Hematopoietic multipotent progenitor cell treated with erythropoietin and hydrocortisone succinate and interleukin-3 and kit ligand, for 4 days (in vitro differentiated cells): ENCODE measurements at places on chromosomes 6 and 20.

DNA sequence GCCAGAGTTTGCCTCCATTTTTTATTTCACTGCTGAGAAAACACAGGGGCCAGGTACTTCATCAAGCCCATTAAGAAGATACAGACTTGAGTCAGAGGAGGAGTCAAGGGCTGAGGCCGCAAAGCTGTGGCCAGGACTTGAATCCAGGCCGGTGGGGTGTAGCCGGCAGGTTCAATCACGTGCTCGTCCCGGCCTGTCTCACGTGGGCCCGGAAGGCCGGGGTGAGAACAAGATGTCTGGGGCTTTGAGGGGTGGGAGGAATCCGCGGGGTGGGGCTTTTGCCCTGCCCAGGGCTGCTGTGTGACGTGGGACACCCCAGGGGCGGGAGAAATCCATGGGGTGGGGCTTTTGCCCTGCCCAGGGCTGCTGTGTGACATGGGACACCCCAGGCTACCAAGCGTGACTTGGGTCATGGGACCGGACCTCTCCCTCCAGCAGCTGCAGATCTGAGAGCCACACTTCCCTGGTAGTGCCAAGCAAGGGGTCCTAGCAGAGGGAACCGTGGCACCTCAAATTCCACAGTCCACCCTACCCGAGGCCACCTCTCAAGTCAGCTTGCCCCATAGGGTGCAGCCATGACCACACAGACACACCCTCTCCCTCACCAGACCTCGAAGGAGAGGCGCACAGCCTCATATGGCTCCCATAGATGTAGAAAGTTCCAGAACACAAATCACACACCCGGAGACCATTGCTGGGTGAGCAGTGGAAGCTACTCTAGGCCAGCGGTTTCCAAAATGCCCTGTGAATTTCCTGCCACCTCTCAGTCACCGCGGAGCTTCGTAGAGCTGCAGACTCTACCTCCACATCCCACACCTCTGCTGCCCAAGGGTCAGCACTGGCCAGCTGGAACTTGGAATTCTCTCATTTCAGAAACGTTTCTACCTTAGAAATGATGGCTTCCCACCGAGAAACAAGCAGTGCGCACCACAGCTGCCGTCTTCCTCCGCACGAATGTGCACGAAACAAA, 156.1 kb downstream of the DLL1 start:
- no peak for DNase-seq

DNA sequence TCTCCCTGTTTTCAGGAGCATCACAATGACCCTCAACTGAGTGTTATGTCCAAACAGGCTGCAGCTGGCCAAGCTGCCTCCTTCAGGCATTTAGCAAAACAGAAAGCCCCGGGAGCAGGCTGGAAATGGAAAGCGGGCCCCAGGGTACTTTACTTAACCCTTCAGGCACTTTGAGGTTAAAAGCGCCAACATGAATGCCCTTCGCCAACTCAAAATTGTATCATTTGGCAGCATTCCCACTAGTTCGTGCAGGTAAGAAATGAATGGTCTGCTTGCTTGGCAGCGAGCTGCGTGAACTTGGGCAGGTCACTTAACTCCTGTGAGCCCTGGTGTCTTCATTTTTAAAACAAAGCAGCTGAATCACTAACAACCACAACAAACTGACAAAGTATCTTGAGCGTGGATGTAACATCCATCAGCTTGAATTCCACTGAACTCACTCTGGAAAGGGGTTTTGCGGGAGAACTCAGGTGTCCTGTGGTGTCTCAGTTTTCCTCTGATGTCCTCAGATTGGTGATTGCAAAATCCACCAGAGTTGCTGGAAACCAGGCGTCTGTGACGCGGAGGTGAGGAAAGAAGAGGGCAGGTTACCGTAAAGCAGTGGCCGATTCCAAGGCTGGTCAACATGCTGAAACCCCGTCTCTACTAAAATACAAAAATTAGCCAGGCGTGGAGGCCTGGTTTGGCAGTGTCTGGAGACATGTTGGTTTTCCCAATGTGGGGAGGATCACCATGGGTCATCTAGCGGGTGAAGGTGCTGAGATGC, 118.8 kb upstream of the ZNF217 start:
- no peak for DNase-seq

- no peak for DNase-seq
Measured at GRCh38 chr6:34657037-34657306, 39.6 kb downstream of the ILRUN start.

DNA sequence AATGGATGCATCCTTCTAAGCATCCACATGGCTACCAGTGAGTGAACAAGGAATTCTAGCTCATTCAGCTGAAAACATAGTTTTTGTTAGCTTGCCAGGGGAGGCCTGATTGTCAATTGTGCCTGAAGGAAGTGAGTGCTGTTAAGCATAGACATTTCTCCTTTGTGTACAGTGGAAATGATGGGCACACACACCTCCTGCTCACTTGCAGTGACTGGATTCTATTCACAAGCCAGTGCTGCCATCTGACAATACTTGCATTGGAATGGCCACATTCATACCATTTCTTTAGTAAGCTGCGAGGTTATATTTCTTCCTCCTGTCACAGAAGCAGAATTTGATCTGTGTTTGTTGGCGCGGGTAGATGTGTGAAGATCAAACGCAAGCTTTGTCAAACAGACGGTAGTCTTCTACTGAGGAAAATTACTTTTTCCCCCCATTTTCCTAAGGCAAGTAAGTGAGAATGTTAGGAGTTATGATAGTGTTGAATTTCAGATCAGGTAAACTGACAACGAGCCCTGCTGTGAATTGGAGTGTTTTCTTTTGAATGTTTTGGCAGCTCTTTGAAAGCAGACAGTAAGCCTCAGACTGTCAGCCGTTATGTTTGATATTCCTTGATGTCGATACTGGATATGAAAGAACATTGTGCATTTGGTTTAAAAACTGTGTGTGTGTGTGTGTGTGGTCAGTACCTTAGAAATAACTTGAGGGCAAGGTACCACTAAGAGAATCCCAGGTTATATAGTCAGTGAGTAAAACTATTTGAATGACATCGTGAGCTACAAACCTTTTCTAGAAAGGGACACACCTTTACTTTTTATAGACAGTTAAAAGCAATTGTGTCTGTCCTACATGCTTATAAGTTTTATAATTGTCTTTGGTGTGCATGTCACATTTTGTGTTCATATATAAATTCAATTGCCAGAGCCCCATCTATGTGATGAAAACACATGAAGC, 84.2 kb upstream of the BMP2 start:
- no peak for DNase-seq

- no peak for DNase-seq
Measured at GRCh38 chr6:144083172-144083571, 12.2 kb downstream of the SF3B5 start.

DNA sequence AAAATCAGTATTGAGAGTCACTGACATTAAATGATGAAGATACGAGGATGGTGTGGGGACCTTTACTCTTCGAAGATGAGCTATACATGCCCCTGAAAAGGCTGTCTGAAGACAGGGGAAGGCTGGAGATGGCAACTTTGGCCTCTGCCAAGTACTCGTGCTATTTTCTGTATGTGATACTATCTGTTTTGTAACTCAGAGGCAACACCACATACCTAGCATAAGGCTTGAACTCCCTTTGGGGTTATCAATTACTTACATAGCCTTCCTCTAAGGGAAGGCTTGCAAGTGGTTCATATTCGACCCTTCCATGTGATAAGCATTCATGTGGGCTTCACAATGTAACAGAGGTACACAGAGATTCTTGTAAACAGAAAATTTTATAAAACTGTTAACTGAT, 68.7 kb upstream of the FBXO30 start:
- no peak for DNase-seq

GRCh38 chr6:29892696-29893095, 49.6 kb upstream of the HLA-A start:
- DNase-seq, result no peak

- no peak for DNase-seq
Measured at GRCh38 chr6:156787569-156788492, 10.7 kb downstream of the ARID1B start.

- peak; percentile 89 for DNase-seq
Measured at GRCh38 chr20:32674362-32674789, 635 bp upstream of the C20orf203 start.

DNA sequence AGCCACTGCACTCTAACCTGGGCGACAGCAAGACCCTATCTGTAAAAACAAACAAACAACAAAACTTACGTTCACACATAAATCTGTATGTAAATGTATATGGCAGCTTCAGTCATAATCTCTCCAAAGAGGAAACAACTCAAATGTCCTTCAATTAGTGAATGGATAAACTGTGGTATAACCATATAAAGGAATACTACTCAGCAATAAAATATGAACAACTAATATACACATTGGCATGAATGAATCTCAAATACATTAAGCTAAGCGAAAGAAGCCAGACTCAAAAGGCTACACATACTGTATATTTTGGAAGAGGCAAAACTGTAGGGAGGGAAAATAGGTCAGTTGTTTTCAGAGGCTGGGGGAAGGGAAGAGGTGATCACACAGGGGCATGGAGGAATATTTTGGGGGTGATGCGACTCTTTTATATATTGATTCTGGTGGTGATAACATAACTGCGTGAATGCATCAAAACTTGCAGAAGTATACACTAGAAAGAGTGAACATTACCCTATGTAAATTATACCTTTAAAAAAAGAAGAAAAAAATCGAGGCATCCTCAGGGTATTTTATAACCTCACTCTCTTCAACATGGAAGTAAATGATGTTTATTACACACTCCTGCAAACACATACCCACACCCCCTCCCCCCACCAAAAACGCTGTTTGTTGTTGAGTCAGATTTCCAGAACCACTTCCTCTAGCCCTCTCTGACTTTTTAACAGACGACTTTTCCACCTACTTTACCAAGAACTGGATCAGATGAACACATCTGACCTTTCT, 115.2 kb upstream of the RNF24 start:
- peak; percentile 57 for DNase-seq

GRCh38 chr6:129105035-129105434, 222.1 kb downstream of the LAMA2 start:
- no peak for DNase-seq

GRCh38 chr6:25659633-25660368, 7.8 kb downstream of the SCGN start:
- no peak for DNase-seq

DNA sequence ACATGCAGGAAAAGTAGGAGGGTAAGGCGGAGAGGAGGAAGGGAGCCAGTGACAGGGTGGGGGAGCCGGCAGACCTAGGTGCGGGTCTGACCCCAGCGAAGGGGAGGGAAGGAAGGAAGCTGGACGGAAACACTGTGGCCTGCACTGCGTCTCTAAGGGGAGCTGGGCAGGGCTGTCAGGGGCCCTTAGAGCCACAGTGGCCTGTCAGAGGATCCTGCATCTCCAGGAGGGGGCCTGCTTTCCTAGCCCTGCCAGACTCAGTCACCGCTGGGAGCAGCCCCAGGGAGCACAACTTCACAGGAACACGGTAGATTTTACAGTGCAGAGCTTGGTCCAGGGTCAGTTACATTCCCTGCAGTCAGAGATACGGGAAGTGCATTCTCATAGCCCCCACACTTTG, 118.2 kb downstream of the PACRG start:
- DNase-seq, result no peak

DNA sequence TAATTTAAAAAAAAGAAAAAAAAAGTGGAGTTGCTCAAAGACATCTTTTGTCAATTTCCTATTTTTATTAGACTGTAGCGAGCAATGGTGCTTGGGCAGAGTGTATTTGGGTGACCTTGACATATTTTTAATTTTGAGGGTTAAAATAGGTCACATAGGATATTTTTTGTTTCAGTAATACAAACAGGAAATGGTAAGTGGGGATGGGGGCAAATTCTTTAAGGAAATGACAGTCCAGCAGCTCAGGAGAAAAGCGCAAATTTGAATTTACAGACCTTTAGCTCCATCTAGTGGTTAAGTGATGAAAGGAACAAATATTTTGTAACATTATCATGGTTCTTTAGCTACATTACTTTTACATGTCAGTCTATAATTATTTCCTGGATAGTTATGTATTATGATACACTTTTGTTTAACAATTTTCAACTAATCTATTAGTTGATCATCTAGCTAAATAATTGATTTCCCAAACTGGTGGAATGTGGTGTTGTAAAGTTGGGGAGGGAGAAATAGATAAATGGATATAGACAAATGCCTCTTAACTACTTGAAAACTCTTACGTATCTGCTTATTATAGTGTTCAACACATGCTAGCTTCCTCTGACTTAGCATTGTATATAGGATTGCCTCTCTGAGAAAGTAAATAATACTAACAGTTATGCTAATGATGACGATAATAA, 10.0 kb downstream of the CITED2 start:
- peak; percentile 84 for DNase-seq

DNA sequence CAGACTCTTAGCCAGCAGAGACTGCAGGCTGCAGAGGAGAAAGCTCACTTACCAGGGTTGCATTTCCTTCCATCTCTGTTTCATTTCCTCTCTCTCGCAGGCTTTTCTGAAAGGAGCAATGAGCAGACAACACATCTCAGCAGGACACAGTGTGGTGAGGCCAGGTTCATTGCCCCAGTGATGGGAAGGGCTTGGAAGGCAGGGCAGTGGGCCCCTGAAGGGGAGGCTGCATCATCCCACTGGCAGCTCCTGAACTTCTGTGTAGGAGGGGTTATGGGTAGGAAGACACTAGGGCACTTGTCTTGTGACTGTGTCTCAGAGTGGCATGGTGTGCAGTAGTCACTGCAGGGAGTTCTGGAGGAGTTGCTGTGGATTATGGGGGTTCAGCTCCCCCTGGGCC, 246.8 kb downstream of the QKI start:
- no peak for DNase-seq

DNA sequence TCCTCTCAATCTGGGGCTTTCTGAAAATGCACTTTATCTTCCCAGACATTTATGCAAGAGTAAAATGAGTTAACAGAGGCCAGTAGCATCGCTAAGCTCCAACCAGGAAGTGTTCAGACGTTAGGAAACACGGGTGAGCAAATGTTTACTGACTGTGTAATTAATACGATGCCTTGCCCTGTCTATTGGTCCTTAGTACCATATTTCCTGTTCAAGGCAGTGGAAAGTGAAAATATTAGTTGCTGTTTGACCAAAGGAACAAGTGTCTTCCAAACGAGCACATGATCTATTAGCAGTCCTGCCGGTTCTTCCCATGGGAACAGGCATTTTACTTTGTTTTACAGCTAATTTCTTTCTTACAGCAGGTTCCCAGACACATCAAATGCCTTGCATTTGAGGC, 311.1 kb upstream of the JAG1 start:
- DNase-seq, result no peak

GRCh38 chr6:113763311-113763766, 93.8 kb upstream of the MARCKS start:
- DNase-seq, result no peak

GRCh38 chr20:63789836-63790571, 41.1 kb downstream of the ZBTB46 start:
- DNase-seq, result no peak

DNA sequence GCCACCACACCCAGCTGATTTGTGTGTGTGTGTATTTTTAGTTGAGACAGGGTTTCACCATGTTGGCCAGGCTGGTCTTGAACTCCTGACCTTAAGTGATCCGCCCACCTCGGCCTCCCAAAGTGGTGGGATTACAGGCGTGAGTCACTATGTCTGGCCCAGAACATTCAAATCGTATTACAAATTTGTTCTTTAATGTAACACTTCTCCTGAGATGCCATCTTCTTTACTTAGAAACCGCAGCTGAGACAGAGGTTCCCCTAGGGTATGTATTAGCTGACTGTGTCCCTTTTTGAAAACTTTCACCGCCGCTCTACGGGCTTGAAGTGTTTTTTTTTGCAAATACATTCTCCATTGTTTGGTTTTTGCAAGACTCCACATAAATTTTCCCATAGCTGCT, 62.6 kb downstream of the TOX2 start:
- no peak for DNase-seq
